ENCODE measurements at places on chromosomes 11 and 22.
A peak's percentile ranks its signal among the peaks of the same experiment; 100 is the strongest.

DNA sequence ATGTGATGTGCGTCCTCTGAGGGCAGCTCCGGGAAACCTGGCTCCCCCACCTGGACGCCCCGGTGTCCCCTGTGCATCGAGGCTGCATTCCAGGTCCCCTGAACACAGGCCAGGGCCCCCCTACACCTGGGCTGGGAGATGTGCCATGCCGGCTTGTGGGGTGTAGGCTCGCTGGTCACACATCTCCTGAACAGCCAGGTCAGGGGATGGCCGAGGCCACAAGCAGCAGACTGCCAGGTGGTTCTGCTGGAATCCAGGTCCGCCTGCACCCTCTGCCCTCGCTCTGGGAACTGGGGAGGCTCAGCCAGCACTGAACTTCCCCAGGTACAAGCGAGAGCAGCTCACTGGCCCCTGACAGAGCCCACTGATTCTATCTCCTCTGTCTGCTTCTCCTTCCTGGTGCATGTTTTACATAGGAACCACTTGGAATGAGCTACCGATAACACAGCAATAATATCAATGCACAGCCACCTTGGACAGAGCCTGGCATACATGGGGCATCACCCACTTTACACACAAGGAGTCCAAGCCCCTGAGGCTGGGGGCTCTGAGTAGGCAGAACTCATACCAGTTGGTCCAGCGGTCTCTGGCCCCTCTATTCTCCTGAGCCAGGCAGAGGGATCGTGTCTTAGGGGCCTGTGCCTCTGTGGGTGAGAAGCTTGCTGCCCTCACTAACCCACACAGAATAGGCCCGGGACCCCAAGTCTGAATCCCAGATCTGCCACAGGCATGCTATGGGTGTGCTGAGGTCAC lies 46.8 kb downstream of the TBX1 start:
- no peak for DNase-seq

GRCh38 chr11:77066229-77067042 lies at the start of gene CAPN5:
Gene CAPN5, plus strand, starts transcription at chr11:77066971. Its CDS starts 17,916 bp downstream, at chr11:77084887.
- peak; percentile 65 for DNase-seq

GRCh38 chr11:83292709-83293456 lies 6.7 kb upstream of the CCDC90B start:
- no peak for DNase-seq

GRCh38 chr11:83508804-83509203 lies 222.6 kb upstream of the CCDC90B start:
- DNase-seq: no peak

GRCh38 chr11:110297076-110297725 lies 787 bp upstream of the RDX start:
- DNase-seq: no peak

GRCh38 chr11:101881586-101881985 lies 33.2 kb upstream of the CEP126 start:
- no peak for DNase-seq

DNA sequence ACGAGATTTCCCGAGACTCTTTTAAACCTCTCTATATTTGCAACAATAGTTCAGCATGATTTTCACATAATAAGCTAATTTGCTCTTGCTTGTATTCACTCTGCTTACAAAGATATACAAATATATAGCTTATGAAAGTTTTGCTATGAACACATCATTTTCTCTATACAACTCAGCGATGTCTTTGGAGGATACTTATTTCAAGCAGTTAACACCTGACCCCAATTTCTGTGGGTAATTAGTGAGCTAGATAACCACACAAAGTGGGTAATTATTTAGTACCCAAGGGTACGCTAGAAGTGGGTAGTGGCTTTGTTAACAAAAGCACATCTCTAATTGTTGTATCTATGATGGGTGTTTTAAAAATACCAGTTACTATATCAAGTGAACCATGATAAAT lies 12.3 kb downstream of the BLID start:
- no peak for DNase-seq

DNA sequence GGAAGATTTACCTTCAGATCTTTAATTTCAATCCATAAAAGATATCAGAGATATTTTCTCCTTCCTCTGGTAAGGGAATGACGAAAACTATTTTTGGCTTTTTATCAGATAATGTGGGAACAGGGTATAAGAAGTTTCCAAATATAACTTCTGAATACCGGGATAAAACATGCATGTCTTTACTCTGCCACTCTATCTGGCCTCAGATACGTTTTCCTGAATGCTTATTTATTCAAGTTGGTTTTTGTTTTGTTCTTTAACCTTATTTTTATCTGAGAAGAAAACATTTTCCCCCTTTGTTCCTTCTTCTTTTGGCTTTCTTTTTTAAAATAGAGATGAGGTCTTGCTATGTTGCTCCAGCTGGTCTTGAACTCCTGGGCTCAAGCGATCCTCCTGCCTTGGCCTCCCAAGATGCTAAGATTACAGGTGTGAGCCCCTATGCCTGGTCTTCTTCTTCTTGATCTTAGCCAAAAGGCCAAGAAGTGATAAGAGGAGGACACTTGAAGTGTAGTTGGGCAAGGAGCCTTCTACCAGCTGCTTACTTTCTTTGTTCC lies 1.5 kb downstream of the SERPIND1 start:
- no peak for DNase-seq

- DNase-seq: no peak
Observed at GRCh38 chr22:22099194-22099486, 116.6 kb upstream of the TOP3B start.

GRCh38 chr11:84865257-84865656 lies 761.9 kb downstream of the DLG2 start:
- DNase-seq: no peak

DNA sequence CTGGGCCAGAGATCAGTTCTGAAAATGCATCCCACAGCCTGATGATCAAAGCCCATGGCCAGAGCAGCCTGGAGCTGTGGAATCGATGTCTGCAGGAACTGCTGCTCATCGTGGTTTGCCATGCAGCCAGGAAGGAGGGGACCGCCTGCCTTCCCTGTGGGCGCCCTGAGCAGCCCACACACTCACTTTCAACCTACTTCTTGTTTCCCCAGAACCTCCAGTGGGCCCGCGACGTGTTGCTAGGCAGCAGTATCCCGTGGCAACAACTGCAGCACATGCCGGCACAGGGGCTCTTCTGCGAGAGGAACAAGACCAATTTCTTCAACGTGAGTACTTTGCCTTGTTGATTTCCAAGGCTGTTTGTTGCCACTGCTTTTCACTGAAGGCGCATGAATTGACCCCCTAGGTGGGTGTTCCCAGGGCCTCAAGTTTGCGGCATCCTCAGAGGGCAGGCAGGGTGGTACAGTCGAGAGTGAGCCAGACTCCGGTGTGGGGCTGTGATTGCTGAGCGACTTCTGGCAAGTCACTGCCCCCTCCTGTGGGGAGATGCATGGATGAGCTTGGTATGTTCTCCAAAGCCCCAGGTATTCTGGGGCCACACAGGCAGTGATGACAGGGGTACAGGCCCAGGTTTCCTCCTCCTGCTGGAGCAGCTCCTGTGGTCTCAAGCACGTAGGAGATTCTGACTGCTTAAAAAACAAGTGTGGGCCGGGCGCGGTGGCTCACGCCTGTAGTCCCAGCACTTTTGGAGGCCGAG lies 47.0 kb upstream of the SUSD2 start:
- DNase-seq: peak; percentile 45

GRCh38 chr11:47485107-47485506 lies 36.2 kb upstream of the RAPSN start:
- no peak for DNase-seq

- no peak for DNase-seq
Observed at GRCh38 chr11:130798280-130798679, 118.0 kb downstream of the SNX19 start.

DNA sequence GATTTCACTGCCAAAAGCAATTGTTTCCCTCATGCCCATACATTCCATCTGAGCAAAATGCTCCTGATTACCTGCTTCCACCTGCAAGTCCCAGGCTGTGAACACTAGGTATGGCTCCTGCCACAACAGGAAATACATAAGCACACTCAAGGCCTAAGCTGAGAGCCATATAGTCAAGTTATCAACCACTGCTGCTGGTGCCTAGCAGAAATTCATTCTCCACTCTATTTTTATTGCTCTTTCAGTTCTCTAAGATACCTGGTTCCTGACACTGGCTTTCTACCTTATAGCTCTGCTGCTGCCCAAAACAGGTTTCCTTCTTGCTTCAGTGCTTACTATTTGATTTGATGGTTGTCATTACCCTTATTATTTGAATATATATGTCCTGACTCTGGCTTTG lies 31.6 kb downstream of the SLC36A4 start:
- no peak for DNase-seq

DNA sequence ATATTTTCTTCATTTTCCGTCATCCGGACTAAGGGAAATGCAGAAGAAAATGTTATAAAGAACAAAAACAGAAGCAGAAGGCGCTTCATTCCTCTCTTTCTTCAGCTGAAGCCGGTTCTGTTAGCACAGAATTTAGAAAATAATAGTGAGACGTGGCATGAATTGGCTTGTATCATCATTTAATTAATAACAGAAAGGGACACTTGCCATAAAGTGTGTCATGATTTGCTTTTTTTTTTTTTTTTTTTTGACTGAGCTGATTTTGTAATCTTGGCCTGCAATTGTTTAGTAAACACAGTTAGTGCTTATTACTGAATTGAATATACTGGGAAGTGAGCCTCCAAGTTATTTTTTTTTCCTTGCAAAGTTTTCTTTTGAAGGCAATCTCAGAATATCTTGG lies at the start of gene MMP27:
Gene MMP27, minus strand, starts transcription at position 144 of the 400 bp plus-strand sequence. Its CDS starts 55 bp downstream, at position 89.
- no peak for DNase-seq

GRCh38 chr11:60842668-60843600 lies 1.0 kb downstream of the CCDC86 start:
- no peak for DNase-seq

GRCh38 chr11:35812828-35813227 lies 131.0 kb upstream of the LDLRAD3 start:
- no peak for DNase-seq

DNA sequence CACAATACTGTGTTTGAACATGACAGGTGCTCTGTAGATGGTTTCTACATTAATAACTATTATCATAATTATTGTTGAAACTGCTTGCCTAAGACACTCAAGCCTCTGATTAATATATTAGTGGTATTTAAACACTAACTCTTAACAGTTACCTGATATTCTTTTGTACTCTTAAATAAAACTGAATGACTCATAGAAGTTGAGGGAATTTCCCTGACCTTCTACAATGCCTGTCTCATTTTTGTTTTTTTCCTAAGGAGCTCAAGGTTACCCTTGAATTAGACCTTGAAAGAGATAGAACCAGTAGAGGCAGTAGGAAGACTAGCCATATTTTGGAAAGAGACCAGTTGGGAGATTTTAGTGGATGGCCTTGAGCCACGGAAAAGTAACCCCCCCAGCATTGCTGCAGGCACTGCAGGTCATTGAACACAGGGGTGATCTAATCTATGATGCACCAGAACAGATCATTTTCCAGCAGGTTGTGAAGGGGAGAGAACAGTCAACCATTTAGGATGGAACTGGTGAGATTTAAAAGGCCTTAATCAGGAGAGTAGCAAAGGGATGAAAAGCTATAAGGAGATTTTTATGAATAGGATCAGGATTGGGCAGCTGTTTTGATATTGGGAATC lies 148.3 kb downstream of the PGR start:
- DNase-seq: no peak

DNA sequence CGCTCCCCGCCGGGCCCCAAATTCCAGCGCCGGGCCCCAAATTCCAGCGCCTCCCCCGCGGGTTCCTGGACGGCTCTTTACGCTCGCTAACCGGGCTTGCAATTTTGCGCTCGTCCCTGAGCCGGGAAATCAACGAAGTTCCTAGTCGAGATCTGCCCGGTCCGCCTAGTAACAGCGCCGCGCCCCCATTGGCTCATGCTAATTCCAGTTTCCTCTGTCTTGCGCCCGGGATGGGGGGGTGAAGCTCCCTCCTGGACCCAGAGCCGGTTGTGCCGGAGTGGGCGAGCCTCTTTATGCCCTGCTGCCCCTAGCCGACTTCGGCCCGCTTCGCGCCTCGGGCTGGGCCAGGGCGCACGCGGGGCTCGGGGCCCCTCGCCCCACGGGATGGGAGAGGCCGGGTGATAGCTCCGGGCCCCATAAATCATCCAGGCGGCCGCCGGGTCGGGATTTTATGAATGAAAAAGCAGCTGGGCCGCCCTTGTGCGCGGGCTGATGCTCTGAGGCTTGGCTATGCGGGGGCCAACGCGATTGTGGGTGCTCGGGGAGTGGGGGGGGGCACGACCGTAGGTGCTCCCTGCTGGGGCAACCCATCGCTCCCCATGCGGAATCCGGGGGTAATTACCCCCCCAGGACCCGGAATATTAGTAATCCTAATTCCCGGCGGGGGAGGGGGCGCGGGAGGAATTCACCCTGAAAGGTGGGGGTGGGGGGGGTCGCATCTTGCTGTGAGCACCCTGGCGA lies 1.8 kb upstream of the CCND1 start:
- DNase-seq: no peak

DNA sequence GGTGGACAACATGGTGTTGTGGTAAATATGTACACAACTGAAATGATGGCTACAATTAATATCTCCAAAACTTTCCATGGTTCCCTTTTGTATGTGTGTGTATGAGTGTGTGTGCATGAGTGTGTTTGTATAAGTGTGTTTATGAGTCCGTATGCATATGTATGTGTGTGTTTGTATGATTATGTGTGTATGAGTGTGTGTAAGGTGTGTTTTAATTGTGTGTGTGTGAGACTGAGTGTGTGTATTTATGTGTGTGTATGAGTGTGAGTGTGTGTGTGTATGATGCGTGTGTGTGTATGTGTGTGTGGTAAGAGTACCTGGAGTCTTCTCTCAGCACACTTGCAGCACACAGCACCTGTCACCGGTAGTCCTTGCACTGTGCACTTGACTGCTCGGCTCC lies 7.8 kb downstream of the KRTAP5-9 start:
- no peak for DNase-seq

GRCh38 chr11:110730773-110731172 lies 18.5 kb upstream of the ARHGAP20 start:
- no peak for DNase-seq

GRCh38 chr11:134374171-134374570 lies 37.9 kb downstream of the B3GAT1 start:
- DNase-seq: no peak

GRCh38 chr11:77171254-77171653 lies 43.2 kb downstream of the MYO7A start:
- no peak for DNase-seq

- no peak for DNase-seq
Observed at GRCh38 chr11:104668797-104669463, 229.3 kb downstream of the CASP12 start.

DNA sequence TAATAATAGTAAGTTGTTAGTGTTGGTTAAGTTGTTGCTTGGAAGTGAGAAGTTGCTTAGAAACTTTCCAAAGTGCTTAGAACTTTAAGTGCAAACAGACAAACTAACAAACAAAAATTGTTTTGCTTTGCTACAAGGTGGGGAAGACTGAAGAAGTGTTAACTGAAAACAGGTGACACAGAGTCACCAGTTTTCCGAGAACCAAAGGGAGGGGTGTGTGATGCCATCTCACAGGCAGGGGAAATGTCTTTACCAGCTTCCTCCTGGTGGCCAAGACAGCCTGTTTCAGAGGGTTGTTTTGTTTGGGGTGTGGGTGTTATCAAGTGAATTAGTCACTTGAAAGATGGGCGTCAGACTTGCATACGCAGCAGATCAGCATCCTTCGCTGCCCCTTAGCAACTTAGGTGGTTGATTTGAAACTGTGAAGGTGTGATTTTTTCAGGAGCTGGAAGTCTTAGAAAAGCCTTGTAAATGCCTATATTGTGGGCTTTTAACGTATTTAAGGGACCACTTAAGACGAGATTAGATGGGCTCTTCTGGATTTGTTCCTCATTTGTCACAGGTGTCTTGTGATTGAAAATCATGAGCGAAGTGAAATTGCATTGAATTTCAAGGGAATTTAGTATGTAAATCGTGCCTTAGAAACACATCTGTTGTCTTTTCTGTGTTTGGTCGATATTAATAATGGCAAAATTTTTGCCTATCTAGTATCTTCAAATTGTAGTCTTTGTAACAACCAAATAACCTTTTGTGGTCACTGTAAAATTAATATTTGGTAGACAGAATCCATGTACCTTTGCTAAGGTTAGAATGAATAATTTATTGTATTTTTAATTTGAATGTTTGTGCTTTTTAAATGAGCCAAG lies 2.7 kb downstream of the NEAT1 start:
- peak; percentile 72 for DNase-seq
